Stimulated activated CD4-positive, alpha-beta T cell treated with anti-CD3 and anti-CD28 coated beads, Interleukin-15, amount 100 ng/mL, for 1 hour (primary cell): ENCODE measurements at places on chromosomes 2 and 18.

DNA sequence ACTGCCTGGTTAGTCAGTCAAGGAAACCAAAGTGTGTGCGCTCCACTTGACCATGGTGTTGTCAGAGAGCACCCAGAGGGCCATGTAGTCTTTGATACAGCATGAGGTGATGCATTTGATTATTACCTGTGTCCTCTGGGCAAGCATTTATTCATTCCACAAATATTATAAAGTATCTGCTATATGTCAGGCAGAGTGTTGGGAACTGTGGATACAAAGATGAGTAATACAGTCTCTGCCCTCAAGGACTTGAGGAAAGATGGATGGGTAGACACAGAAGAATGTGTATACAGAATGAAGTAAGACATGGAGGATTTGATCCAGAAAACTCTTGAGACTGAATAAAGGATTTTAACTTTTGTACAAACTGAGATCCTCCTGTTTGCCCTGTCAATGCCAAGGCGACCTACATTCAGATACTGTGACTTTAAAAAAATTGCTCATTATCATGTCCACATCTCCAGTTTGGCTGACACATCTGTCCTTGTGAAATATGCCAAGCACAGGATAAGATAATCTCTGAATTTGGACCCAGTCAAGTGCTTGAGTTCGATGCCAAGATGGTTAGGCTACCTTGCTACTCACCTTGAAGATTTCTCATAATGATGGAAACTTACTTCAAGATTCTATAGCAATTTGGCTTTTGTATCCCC, 50.8 kb downstream of the ACYP2 start:
- DNase-seq = no peak

- DNase-seq = no peak
Measured at GRCh38 chr2:172643142-172643541, 87.3 kb downstream of the PDK1 start.

DNA sequence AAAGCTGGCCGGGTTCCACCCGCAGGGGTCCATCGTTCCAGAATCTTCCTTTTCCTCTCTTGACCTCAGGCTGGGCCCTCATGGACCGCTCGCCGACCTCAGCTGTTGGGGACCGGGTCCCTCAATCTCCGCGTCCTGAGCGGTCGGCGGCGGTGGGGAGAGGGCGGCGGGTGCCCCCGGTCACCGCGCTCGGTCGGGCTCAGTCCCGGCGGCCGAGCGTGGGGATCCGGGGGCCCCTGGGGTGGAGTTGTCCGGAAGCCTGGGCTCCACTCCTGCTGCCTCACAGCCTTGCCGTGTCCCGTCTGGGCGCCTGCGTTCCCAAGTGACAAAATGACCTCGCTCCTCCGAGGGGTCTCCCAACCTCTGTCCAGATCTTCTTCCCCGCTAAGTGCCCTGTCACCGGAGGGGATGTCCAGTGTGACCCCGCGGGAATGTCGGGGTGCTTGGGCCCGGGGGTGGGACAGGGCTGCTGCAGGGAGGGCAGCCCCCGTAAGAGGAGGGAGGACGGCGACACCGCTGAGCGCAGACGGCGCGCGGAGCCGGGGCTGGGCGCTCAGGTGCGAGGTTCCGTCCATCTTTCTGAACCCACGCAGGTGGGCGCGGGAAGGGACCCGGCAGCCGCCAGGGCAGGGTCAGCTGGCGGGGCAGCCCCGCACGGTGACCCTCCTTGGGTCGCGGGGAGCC, 16.0 kb upstream of the E2F6 start:
- DNase-seq = no peak

DNA sequence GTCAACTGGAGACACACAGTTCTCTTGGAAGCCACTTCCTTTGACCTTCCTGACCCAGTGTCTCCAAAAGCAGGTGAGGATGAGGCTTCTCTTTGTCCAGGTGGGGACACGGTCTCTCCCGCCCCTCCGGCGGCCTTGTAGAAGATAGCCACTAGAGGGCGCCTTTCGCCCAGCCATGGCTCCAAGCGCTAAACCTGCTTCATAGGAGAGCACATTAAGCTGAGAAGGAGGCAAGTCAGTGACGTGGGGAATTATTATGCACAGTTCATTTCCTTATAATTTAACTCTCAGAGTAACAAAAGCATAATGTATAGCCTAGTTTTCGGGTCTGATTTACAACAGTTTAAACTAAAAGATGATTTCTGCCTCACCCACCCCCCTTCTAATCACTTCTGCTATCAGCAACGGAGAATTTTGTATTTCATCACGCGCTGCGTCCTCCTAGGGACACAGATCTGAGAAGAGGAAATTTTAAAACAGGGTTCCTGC, 208.7 kb downstream of the ICOS start:
- peak; percentile 59 for DNase-seq

DNA sequence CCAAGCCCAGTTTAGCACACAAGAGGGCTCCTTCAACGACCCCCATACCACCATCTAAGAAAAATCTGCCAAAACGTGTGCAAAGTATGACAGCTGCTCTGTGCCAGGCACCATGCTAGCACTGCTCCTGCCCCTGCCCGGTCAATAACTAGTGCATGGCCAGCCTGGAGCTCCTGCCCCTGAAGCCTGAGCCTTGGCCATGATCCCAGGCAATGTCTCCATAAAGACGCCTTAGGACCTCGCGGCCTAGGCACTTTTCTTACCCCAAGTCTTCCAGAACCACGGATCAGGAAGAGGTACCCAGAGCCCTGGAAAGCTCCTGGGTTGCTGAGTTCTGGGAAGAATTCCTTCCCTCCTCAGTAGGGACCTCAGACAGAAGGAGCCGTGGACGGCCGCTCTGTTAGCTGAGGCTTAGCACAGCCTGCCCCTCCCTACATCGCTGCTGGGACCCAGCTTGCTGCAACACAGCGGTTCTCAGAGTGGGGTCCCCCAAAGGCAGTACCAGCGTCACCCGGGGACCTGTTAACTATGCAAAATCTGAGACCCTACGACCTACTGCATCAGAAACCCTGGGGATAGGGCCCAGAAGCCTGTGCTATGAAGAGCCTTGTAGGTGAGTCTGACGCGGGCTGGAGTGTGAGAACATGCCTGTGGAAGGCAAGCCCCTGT, 117.8 kb upstream of the TWIST2 start:
- no peak for DNase-seq

DNA sequence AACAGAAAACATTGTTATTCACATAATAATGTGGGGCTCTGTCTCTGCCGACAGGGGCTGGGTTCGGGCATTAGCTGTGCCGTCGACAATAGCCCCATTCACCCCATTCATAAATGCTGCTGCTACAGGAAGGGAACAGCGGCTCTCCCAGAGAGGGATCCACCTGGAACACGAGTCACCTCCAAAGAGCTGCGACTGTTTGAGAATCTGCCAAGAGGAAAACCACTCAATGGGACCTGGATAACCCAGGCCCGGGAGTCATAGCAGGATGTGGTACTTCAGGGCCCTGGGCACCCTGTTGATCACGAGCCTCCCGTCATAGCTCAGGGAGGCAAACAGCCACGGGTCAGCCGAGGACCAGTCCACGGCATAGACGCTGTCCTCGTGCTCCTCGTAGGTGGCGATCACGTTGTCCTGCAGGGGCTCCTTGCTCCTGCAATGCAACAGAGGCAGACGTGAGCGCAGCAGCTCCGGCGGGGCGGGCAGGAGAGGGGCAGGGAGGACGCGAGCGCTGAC, 188.5 kb downstream of the EIPR1 start:
- DNase-seq = no peak

DNA sequence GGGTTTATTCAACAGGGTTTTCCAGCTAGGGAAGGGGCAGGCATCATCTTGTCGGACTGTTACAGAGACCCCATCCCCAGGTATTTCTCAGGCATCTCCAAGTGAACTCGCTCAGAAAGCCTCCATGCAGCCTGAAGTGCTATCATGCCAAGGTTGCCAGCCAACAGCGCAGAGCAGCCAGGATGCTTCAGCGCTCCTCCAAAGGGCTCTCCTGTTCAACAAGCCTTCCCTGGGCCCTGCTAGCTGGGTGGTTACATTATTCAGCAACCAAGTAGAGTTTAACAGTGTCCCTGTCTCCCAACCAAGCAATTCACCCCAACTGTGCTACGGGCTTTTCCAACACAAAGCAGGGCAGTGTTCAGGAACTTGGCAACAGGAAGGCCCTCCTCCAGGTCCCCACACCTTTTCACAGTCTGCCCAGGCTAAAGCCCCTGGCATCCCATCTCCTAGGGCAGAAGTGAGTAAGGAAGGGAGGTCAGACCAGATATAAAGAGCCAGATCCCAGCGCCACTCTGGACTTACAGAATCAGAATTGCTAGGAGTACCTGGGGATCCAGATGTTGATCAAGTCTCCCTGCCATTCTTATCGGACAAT, 52.9 kb downstream of the ZBTB7C start:
- no peak for DNase-seq

DNA sequence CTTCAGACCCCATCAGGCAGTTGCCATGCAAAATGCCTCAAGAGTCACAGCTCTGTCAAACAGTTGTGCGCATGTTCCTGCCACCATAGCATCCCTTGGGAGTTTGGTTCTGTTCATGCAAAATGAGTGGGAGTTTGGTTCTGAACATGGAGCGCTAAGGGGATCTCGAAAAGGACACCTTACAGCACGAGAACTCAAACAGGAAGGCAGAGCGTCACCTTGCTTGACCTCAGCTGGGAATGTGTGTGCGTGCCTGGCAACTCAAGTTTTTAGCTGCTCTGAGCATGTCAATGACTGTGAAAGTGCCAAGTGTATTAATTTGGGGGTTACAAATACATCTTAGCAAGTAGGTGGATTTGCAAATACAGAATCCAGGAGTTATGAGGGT, 16.6 kb downstream of the MALL start:
- no peak for DNase-seq

DNA sequence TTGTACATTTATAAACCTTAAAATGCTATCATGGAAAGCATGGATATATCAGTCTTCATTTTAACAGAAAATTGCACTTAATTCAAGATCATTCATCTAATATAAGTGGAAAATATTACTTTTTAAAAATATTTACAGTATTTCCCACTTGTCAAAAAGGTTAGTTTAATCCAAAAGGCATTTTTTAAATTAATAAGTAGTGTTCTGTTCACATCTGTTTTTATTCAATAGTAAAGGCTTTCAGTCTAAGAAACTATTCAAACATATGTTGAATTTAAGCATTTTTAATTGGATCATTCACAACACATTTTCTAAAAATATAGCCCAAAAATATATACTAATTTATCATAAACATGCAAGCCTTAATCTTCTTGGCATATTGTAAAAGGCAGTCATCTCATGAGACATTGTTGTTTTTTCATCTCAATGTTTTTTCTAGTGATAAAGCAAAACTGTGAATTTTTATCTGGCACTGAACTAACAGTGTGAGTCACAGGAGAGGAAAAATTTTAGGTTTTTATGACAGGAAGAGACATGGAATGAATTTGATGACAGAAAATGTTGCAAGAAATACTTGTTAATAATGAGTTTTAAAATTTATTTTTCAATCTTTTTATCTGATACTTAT, 1642.5 kb upstream of the TMEFF2 start:
- DNase-seq = no peak

- DNase-seq = no peak
Measured at GRCh38 chr2:203122317-203122986, 107.8 kb downstream of the NBEAL1 start.

- DNase-seq = no peak
Measured at GRCh38 chr2:64328415-64328722, 125.6 kb upstream of the LGALSL start.

DNA sequence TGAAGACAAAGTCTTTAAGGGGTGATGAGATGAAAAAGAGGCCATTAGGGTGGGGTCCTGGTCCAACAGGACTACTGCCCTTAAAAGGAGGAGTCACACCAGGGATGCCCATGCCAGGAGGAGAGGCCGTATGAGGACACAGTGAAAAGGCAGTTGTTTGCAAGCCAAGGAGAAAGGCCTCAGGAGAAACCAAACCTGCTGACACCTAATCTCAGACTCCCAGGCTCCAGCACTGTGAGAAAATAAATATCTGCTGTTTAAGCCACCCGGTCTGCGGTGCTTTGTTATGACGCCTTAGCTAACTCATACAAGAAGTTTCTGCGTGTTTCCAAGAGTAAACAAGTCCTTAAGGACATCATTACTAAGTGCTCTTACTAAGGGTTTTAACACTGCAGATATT, 93.6 kb downstream of the DNER start:
- DNase-seq = no peak

- no peak for DNase-seq
Measured at GRCh38 chr2:119349289-119349688, 17.3 kb downstream of the C2orf76 start.

DNA sequence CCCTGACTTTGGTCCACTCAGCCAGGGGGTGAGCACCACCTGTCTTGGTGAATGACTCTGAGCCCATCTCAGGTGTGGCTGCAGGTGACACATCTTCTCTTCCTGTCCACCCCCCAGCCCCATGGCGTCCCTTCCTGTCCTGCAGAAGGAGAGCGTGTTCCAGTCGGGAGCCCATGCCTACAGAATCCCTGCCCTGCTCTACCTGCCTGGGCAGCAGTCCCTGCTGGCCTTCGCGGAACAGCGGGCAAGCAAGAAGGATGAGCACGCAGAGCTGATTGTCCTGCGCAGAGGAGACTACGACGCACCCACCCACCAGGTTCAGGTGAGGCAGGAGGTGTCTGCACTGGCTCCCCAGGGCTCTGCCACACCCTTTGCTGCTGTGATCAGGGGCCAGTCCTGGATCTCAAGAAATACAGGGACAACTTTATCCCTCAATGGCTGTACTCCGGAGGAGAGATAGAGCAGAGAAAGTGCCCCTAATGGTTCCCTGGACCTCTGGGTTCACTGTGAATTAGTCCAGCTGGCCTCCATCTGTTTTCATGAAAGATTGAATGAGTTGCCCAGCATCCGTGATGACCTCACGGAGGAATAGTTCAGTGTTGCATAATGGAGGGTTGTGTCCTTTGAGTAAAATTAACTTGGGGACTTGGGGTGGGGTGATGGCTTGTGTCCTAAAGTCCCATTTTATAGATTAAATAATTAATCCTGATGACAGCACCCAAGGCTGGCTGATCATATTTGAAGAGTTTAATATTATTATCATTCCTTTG, at the start of gene NEU2:
Gene NEU2 (plus strand): TSS at position 122 of the 770 bp plus-strand sequence. CDS start 0 bp downstream, at position 122.
- no peak for DNase-seq

DNA sequence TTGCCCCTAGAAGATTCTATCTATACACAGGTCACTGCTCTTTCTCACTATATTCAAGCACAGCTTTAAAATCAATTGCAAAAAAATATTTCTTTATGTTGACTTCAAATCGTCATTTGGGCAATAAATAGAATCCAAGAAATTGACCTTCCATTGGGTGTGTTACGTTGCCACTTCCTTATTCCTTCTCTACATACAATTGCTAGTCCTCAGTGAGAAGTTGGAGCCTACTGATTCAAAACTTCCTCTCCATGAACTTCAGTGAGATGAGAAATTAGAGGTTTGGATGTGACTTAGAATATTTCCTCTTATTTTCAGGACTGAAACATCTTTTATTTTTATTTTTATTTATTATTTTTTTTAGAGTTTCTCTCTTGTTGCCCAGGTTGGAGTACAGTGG, 40.3 kb downstream of the PMAIP1 start:
- no peak for DNase-seq

GRCh38 chr18:35334212-35334611, 10.0 kb downstream of the ZNF24 start:
- DNase-seq = no peak
